ENCODE measurements at places on chromosomes 2 and 18.

- no peak for DNase-seq
Measured at GRCh38 chr2:240573516-240574385, 5.5 kb downstream of the RNPEPL1 start.

DNA sequence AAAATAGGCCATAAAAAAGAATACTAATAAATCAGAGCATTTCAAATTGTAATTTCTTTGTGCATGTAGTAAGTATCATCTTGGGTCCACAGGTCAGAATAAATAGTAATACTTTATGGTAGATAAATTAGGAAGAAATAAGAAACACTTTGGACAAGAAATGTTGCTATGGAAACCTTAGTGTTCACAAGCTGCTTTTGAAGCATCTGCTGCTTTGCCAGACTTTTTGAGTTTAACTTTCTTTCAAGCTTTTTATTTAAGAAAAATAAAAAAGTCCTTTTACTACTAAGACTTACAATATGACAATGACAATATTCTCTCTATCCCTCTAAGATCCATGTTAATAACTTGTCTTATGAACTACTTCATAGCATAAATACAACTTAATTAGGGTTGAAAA is 690.7 kb upstream of the FSHR start:
- no peak for DNase-seq

DNA sequence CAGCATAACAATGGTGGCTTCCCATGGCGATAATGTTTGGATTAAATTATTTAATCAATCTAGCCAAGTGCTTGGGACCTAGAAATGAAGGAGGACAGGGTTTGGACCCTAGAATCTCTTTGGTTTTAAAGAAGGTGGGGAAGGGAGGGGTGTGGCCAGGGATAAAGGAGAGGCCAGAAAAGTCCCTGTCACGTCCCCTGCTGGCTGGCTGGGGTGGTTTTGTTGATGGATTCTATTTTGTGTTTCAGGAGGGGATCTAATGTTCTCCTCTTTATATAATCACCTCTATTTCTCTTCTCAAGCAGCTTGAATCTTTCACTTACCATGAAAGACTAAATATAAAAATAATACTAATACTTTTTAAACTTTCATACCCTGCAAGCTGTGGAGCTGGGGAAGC is 52.6 kb upstream of the GALR1 start:
- DNase-seq = no peak

DNA sequence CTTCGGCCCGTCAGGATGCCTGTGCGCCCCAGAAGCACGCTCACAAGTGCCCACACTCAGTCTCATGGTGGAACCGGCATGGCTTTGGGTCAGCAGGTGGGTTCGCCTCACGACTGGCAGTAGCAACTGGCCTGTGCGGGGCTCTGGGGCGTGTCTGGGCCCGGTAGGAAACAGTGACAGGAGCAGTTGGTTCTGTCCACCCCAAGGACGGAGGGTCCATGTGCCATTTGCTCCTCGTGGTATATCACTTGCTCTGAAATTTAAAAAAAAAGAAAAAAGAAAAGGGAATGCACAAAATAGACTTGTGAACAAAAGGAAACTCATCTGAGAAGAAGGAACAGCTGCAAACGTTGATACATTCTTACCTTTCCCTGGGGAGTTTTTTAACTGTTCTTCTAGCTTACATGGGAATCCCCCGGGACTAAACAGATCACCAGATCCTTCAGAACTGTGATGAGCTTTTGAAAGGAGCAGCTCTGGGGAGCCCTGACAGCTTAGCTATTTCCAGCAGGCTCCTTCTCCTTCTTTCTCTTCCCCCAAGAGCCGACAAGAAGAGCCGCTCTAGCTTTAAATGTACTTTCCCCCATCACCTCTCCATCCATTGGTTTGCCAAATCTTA is 42.8 kb downstream of the TRAPPC12 start:
- DNase-seq = no peak

DNA sequence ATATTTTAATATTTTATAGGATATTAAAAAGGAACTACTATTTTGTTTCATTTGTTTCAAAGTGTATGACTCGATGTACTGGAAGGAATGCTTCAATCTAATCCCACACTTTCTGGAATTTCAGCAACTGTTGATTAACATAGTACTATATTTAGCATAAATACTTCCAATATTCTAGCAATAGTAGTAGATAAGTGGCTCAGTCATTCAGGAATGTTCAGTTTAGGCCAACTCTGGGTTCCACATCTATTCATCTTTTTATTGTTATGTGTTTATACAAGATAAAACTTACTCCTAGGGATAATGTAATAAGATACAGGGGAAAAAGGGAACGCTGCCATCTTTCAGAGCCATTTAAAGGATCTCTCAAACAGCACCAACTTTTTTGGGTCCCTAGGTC is 22.3 kb upstream of the ORC2 start:
- DNase-seq = no peak

GRCh38 chr2:58106896-58107295 is 60.3 kb downstream of the VRK2 start:
- DNase-seq = no peak

DNA sequence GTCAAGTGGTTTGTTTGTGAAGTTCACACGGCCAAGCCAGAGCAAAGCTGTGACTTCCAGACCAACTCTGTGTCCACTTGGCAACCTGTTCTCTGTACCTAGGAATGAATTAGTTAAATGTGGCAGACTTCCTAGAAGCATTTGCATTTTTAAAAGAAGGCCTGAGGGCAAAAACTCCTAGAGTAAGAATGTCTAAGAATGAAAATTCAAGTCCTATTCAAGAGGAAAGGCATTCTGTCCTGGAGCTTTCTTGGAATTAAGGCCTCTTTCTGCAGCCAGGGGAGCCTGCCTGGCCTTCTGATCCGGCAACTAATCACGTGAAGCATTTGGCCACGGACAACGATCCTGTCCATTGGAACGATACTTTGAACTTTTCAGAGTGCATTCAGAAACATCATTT is 155.0 kb downstream of the SETBP1 start:
- no peak for DNase-seq

GRCh38 chr18:49597157-49597931 is 35.5 kb downstream of the LIPG start:
- no peak for DNase-seq

- DNase-seq = no peak
Measured at GRCh38 chr18:22250591-22250996, 81.2 kb downstream of the GATA6 start.

DNA sequence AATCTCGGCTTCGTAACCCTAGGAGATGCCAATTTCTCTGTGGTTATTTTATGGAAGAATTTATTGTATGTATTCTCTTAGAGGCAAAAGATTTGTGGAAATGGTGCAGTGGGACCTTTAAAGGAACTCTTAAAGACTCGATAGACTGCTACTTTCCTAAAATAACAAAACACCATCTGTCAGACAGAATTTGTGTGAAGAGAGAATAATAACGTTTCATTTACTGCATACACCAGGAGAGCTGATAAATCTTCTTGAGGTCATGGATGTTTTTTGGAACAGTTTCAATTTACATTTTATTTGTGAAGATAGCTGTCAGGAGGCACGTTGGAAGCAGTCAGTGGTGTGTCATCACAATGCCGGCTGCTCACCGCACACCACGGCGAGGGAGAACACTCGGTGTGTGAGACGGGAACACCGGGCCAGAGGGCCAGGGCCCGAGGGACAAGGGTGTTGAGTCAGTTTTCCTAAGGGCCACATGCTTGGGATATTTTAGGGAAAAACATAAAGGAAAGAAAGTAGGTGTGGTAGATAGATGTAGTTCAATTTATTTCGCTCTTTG is 1681.0 kb upstream of the DDX18 start:
- no peak for DNase-seq

- DNase-seq = no peak
Measured at GRCh38 chr2:99504844-99505584, 15.2 kb upstream of the REV1 start.

Data from ureter (tissue), 1 donor.